Left cardiac atrium (tissue), 4 donors: ENCODE measurements at places on chromosomes 12 and 14.

DNA sequence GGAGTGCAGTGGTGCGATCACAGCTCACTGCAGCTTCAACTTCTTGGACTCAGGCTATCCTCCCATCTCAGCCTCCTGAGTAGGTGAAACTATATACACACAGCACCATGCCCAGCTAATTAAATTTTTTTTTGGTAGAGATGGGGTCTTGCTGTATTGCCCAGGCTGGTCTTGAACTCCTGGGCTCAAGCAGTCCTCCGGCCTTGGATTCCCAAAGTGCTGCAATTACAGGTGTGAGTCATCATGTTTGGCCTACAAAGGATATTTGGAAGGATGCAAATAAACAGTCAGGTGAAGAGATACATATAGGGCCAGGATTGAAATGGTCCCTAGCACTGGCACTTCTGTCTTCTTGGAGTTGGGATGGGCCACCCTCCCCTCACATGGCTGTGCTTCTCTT, 23.9 kb downstream of the RCOR1 start:
- DNase-seq: no peak

DNA sequence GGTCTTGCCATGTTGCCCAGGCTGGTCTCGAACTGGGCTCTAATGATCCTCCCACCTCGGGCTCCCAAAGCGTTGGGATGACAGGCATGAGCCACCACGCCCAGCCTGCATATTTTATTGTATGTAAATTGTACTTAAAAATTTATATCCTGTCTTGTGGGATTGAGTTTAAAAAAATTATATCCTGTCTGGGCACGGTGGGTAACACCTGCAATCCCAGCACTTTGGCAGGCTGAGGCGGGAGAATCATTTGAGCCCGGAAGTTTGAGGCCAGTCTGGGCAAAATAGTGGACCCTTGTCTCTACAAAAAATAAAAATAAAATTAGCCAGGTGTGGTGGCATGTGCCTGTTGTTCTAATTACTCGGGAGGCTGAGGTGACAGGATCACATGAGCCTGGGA, 13.9 kb upstream of the CEBPE start:
- DNase-seq: peak; percentile 6

DNA sequence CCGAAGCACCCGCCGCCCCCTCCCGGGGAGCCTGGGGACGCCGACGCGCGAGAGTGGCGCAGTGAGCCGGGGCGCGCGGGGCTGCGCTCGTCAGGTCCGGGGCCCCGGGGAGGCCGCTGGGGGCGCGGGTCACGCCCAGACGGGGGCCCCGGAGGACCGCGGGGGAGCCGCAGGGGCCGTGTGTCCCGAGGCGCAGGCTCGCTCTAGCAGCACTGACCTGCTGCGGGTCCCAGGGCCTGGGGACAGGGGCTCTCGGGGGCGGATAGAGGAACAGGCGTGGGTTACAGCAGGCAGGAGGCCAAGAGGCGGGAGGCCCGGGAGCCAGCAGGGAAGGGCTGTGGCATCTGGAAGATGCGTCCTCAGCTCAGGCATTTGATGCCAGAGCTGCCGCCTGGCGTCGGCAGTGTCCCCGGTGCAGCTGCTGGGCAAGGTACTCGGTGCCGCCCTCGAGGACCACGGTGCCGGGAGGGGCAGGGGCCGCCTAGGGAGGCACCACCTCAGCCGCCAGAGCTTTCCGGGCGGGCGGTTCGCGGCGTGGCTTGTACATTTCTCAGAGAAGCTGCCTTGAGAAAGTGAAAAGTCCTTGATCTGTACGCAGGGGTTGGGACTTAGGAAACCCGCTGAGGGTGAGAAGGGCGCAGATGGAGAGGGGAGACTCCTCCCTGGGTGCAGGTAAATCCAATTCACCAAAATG, 1.2 kb downstream of the WNT5B start:
- peak; percentile 59 for DNase-seq

DNA sequence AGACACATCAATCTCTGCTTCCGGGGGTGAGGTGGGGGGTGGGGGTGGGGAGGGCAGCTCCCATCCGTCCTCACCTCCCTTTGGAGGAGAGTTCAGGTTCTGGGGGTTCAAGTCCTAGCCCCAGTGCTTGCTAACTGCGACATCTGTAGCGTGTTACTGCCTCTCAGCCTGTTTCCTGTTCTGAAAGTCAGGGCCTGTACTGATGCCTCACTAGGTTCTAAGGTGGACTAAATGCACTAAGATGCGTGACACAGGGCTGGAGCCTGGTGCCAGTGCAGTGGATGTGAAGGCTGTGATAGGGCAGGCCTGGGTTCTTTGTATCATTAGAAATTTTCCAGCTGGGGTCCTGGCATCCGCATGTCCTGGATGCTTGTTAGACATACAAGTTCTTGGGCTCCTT, 17.3 kb upstream of the TDRD9 start:
- no peak for DNase-seq

- no peak for DNase-seq
Observed at GRCh38 chr12:321606-322326, 59.1 kb upstream of the SLC6A13 start.

GRCh38 chr12:94575645-94576403, 74.5 kb downstream of the TMCC3 start:
- no peak for DNase-seq

DNA sequence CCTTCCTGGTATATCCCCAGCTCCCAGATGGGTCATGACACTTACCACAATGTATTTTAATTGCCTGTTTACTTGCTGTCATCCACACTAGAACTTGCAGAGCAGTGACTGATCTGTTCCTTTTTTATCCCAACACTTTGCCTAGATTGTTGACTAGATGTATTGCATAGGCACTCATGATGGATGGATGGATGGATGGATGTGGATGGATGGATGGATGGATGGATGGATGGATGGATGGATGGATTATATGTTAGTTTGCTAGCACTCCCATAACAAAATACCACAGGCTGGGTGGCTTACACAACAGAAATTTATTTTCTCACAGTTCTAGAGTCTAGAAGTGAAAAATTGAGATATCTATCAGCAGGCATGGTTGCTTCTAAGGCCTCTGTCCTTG, 8.7 kb upstream of the CKAP4 start:
- no peak for DNase-seq

DNA sequence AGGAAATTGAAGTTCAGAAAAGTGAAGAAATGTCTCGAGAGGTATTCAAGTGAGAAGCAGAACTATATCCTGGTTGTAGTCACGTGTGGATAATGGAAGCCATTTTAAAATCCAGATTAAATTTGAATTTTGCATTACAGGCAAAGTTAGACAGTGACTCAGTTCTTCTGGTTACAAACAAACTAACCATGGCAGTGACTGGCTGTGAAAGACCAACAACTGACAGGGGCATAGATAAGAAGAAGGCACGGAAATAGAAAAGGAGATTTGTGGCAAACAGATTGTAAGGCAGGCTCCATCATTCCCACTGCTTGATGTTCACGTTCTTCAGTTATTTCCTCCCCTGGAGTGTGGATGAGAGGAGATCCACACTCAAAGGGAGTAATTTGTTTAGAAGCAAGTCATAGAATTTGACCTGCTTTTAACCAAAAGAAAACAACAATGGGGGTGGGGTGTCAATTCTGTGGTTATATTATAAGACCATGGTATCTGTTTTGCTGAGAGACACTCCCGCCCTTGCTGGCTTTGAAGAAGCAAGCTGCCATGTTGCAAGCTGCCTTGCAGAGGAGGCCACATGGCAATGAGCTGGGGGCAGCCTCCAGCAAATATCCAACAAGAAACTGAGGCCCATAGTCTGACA, 795.3 kb downstream of the VRK1 start:
- DNase-seq: no peak

GRCh38 chr14:92615451-92615850, 101.9 kb downstream of the RIN3 start:
- no peak for DNase-seq

- no peak for DNase-seq
Observed at GRCh38 chr14:28771168-28771567, 4.6 kb downstream of the FOXG1 start.

GRCh38 chr12:92733661-92734060, 30.9 kb downstream of the PLEKHG7 start:
- no peak for DNase-seq

- DNase-seq: no peak
Observed at GRCh38 chr14:95681153-95681552, 5.1 kb upstream of the TCL1B start.

DNA sequence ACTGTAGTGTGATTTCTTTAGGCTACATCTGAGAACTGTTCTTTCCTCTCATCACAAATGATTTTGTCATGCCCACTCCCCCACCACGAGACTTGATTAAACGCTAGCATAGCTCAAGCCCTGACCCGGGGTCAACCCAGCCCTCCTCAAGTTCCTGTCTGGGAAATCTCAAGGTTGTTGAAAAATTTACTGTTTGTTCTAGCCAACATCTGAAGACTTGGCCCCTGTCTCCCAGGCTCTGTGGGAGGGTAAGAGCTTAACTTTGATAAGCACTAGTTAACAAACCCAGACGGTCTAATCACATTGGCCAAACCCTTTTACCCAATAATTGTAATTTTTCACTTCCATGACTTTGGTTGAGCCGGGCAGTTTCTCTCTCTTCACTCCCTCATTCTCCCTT, 86.2 kb upstream of the AMIGO2 start:
- peak; percentile 40 for DNase-seq

DNA sequence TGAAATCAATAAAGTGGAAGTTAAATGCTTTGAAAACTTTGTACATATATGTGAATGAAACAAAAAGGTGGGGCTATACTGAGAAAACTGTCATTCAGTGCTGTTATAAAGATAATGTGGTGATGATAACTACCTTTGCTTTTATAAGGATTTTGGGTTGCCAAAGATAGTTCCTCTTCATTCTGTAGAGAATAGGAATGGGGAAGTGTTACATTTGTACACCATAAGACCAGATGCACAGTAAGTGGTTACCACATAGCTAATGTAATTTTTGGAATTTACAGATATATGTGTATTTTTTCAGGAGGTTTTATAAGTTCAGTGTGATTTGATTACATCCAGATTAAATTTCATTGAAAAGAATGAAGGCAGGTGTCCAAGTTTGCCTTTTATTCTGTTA, 18.1 kb downstream of the RAB21 start:
- no peak for DNase-seq
